ENCODE measurements at places on chromosomes 11 and 22.

DNA sequence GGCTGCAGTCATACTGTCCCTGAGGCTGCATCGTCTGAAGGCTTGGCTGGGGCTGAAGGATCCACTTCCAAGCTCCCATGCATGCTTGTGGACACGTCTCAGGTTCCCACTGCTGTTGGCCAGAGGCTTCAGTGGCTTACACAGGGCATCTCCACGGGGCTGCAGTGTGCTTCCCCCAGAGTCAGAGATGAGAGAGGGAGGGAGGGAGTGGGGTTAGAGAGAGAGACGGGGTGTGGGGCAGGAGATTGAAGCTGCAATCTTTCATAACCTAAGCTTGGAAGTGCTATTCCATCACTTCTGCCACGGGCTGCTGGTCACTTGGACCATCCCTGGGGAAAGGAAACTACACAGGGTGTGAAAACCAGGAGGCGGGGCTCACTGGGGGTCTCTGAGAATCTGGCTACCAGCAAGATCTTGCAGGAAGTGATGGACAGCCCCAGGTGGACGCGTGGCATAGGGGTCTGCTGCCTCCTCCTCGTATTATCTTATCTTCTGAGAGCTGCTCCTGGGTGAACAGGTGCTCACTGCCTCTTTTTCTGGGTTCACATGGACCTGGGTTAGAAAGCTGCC is 63.0 kb upstream of the MYEOV start:
- DNase-seq: no peak

- no peak for DNase-seq
Measured at GRCh38 chr11:110027627-110028371, 65.4 kb upstream of the ZC3H12C start.

DNA sequence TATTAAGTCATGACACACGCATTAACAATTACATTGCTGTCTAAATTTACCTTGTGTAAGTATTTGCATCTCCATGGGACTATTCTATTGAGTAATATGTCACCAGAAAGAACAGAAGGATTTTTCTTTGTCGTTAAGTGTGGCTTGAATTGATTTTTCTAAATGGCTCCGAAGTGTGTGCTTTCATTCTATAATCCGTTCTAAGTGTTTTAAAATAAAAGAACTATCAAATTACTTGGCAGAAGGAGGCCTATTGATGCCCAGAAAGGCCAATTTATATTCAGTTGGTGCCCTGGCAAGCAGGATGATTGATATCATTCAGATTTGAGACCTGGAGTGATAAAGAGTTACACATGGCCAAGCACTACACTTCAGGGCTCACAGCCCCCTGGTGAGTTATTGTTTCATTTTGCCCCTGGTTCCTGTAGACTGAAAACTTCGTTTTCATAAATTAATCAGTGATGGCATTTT is 538.9 kb upstream of the ANO5 start:
- DNase-seq: no peak

GRCh38 chr22:36699915-36700314 is 3.6 kb downstream of the CACNG2 start:
- no peak for DNase-seq

GRCh38 chr11:560305-561147 is at the start of the genes LMNTD2 and RASSF7:
Gene LMNTD2, minus strand, starts transcription at chr11:560738. Its CDS starts 22 bp downstream, at chr11:560716.
Gene RASSF7, plus strand, starts transcription at chr11:560970. Its CDS starts 799 bp downstream, at chr11:561769.
- DNase-seq: peak; percentile 84
